ENCODE measurements at places on chromosomes 12 and 14. TPM values are rescaled to one million over a fixed set of nuclear protein-coding genes. Genes with fewer than 3 reads are reported as not detected.

Gene LIN52
- polyA plus RNA-seq = 18.9 TPM

Gene JAG2
- 12.9 TPM for polyA plus RNA-seq

Gene HOXC13
- polyA plus RNA-seq = 0.25 TPM

Gene RXYLT1
- polyA plus RNA-seq = 28.2 TPM

Gene BRMS1L
- polyA plus RNA-seq = 8.4 TPM

Gene LYZ
- 203 TPM for polyA plus RNA-seq

Gene CAPS2
- polyA plus RNA-seq = 8.1 TPM

Gene FAM186B
- polyA plus RNA-seq = 178 TPM

Gene CLEC7A
- 4.8 TPM for polyA plus RNA-seq

Gene CELA1
- polyA plus RNA-seq = not detected

Gene PLEKHD1
- 1.9 TPM for polyA plus RNA-seq

Gene USP15
- 66.1 TPM for polyA plus RNA-seq

Gene C12orf54
- polyA plus RNA-seq = 111 TPM

Gene GSG1
- 695 TPM for polyA plus RNA-seq

Gene GNB3
- 1.6 TPM for polyA plus RNA-seq

Gene MYH6
- polyA plus RNA-seq = 0.44 TPM

Gene NID2
- 10.6 TPM for polyA plus RNA-seq

Gene TAS2R8
- not detected for polyA plus RNA-seq

Gene TRIP11
- polyA plus RNA-seq = 3.8 TPM

Gene INHBC
- polyA plus RNA-seq = 2.1 TPM

Gene TUNAR
- 2.3 TPM for polyA plus RNA-seq

Gene LRFN5
- polyA plus RNA-seq = 2.4 TPM

Gene IQSEC3
- 4.5 TPM for polyA plus RNA-seq

Gene TAC3
- polyA plus RNA-seq = 3.9 TPM

Gene ATP6V1D
- 68.0 TPM for polyA plus RNA-seq

All from testis (tissue), 5 donors.